ENCODE measurements at places on chromosomes 16 and 17. TPM values are rescaled to one million over a fixed set of nuclear protein-coding genes. Genes with fewer than 3 reads are reported as not detected.

CDH13 gene
- total RNA-seq: 124 TPM

KDM6B gene
- total RNA-seq: 17.8 TPM

PLA2G10 gene
- not detected for total RNA-seq

MAP2K3 gene
- total RNA-seq: 36.3 TPM

KRTAP2-1 gene
- total RNA-seq: not detected

SRL gene
- 0.14 TPM for total RNA-seq

SLC52A1 gene
- not detected for total RNA-seq

CD300E gene
- total RNA-seq: not detected

CACNG1 gene
- not detected for total RNA-seq

LPO gene
- total RNA-seq: not detected

NACA2 gene
- total RNA-seq: not detected

CACNG5 gene
- total RNA-seq: not detected

PRSS21 gene
- not detected for total RNA-seq

KATNIP gene
- total RNA-seq: 26.8 TPM

NPIPA5 gene
- total RNA-seq: 11.3 TPM

CUEDC1 gene
- total RNA-seq: 28.5 TPM

EPN3 gene
- total RNA-seq: not detected

GJC1 gene
- 39.7 TPM for total RNA-seq

TBC1D3C gene
- total RNA-seq: not detected

KRTAP3-1 gene
- total RNA-seq: not detected

HSPB9 gene
- not detected for total RNA-seq

FOXN1 gene
- not detected for total RNA-seq

TP53TG3 gene
- total RNA-seq: not detected

CA4 gene
- total RNA-seq: 0.29 TPM

G6PC1 gene
- not detected for total RNA-seq

NUDT7 gene
- 6.2 TPM for total RNA-seq

MYH2 gene
- total RNA-seq: not detected

ZNF624 gene
- 5.7 TPM for total RNA-seq

NKD1 gene
- not detected for total RNA-seq

LITAFD gene
- total RNA-seq: not detected

TBC1D26 gene
- not detected for total RNA-seq

PIRT gene
- total RNA-seq: not detected

C16orf46 gene
- 0.53 TPM for total RNA-seq

PERCC1 gene
- total RNA-seq: not detected

NLE1 gene
- 22.8 TPM for total RNA-seq

SLC13A2 gene
- not detected for total RNA-seq

EVPLL gene
- not detected for total RNA-seq

KRT39 gene
- total RNA-seq: not detected

AOC3 gene
- 0.27 TPM for total RNA-seq

GPR142 gene
- total RNA-seq: not detected

CHST4 gene
- not detected for total RNA-seq

HS3ST3B1 gene
- total RNA-seq: not detected

IRF8 gene
- not detected for total RNA-seq

TP53TG3F gene
- total RNA-seq: not detected

SNX20 gene
- not detected for total RNA-seq

KCNH4 gene
- 0.11 TPM for total RNA-seq

SLC38A8 gene
- total RNA-seq: not detected
